T-helper 17 cell (primary cell): ENCODE measurements at places on chromosomes 5 and 9.
A peak's percentile ranks its signal among the peaks of the same experiment; 100 is the strongest.

GRCh38 chr5:143262393-143263174, 140.9 kb downstream of the NR3C1 start:
- no peak overlapping the region for H3K4me3 ChIP-seq
- H3K36me3 ChIP-seq: no peaks in the 10 kb centered on the region
- DNase-seq: no peak

DNA sequence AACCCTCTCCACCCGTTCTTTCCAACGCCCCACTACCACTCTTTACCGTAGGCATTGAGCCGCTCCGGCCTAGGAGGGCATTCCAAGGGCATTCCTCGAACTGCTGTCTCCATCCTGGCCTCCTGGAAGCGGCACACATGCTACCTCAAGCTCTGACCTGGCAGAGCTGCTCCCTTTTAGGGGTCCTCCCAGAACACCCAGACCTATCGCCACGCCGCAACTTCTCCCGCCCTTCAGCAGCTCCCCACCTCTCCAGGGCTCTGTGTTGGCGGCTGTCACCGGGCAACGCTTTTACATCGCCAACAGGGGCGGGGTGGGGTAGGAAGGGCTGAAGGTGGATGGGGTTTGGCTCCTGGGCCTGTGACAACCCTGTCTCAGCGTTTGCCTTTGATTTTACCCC, 4.6 kb upstream of the MYORG start:
- H3K27me3 ChIP-seq: no peaks in the 10 kb centered on the region
- H3K27ac ChIP-seq: peak overlapping the region; percentile 68
- H3K4me1 ChIP-seq: peaks cover 41% of the 10 kb centered on the region
- H3K36me3 ChIP-seq: no peaks in the 10 kb centered on the region

DNA sequence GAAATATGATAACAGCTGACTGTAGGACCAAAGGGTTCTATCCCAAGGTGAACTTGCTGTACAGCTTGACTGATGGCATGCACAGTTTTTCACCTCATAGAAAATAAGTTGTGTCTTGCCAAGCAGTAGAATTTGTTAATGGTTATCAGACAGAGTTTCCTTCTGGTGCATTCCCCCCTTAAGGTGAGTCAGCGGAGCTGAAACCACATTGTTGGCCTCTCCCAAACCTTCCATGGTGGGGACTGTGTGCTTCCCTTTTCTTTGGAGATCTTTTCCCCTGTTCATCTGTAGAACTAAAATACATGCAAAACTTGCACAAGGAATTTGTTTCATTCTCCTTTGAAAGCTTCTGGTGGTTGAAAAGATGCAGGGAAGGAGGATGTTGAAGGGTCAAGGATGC, 179.8 kb downstream of the FGF1 start:
- H3K4me1 ChIP-seq: peaks cover 22% of the 10 kb centered on the region
- no peak overlapping the region for H3K27ac ChIP-seq
- no peak for DNase-seq
- H3K36me3 ChIP-seq: no peaks in the 10 kb centered on the region
- H3K27me3 ChIP-seq: peaks cover 8% of the 10 kb centered on the region

- no peaks in the 10 kb centered on the region for H3K4me1 ChIP-seq
- H3K4me3 ChIP-seq: no peak overlapping the region
- no peak for DNase-seq
- H3K27ac ChIP-seq: no peak overlapping the region
- H3K27me3 ChIP-seq: no peaks in the 10 kb centered on the region
- no peaks in the 10 kb centered on the region for H3K36me3 ChIP-seq
Measured at GRCh38 chr5:120628156-120628555, 164.1 kb downstream of the PRR16 start.

DNA sequence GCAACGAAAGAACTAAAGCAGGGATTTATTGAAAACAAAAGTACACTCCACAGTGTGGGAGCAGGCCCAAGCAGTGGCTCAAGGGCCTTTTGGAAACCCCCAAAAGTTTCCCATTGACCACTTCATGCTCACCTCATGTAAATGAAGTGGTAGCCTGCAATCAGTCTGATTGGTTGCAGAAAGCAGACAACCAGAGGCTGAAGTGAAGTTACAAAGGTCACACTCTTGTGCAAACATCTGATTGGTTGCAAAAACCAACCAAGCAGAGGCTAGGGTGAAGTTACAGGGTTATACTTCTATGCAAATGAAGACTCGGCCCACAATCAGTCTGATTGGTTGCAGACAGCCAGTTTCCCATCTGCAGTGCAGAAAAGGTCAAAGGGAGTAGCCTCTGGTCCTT, 258.0 kb downstream of the YTHDC2 start:
- no peak overlapping the region for H3K4me3 ChIP-seq
- H3K4me1 ChIP-seq: no peaks in the 10 kb centered on the region
- H3K27ac ChIP-seq: no peak overlapping the region
- DNase-seq: no peak
